ENCODE measurements at places on chromosomes 6 and 20.

GRCh38 chr6:16903470-16903869, 142.2 kb upstream of the ATXN1 start:
- no peak for DNase-seq

GRCh38 chr6:131510094-131510493, 62.9 kb upstream of the ARG1 start:
- DNase-seq = no peak

DNA sequence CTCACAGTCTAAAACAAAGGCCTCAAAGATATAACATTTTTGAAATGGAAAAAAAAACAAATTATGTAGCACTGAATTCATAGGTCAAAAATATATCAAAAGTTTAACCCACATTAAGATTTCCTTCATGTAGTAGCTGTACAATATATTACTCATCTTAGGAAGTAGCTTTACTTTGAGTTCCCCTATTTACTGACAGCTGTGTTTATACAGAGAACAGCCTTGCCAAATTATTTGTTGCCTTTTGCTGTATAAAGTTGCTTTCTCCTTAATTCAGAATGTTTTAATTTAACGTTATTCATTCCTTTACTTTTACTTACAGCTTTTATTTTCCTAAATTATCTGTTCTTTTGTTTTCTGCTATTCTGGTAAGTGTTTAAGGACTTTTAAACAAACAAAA, 181.0 kb downstream of the COL12A1 start:
- DNase-seq = no peak

DNA sequence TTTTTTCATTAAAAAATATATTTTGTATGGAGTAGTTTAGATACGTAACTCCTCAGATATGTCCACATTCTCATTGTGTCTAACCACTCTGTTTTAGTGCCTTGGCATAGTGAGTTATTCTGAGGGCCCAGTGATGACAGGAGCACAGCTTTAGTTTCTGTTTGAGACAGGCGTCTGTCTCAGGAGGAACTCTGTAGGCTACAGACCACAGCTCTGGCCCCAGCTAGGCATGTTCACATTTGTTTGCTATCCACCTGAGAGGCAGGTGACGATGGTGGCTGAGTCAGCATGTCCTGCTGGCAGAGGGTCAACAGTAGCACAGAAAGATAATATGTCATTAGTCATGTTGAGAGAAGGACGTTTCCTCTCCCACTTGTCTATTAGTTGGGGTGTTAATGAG, 16.3 kb downstream of the LRRC1 start:
- DNase-seq = no peak

DNA sequence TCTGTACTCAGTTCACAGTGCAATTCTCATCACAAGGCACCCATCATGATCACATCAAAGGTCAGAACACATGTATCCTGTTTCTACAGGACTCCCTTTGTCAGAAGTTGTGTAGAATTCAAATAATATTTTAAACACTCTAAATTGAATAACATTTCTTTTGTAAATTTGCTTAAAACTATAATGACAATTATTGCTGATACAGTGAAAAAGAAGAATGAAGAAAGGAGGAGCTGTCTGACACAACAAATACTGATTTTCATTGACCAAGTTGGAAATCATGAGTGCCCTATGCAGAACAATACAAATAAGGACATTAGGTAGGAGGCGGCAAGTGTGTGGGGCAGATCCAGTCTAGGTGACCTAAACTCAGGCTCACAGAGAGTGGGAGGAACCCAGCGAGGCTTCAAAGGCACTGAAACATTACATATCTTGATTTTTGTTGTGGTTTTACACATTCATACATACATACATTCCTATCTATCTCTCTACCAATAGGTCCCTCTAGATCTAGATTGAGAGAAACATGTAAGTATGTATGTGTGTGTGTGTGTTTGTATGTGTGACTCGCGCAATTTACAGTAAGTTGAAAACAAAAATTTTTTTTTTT, 79.2 kb upstream of the SLC2A12 start:
- no peak for DNase-seq

DNA sequence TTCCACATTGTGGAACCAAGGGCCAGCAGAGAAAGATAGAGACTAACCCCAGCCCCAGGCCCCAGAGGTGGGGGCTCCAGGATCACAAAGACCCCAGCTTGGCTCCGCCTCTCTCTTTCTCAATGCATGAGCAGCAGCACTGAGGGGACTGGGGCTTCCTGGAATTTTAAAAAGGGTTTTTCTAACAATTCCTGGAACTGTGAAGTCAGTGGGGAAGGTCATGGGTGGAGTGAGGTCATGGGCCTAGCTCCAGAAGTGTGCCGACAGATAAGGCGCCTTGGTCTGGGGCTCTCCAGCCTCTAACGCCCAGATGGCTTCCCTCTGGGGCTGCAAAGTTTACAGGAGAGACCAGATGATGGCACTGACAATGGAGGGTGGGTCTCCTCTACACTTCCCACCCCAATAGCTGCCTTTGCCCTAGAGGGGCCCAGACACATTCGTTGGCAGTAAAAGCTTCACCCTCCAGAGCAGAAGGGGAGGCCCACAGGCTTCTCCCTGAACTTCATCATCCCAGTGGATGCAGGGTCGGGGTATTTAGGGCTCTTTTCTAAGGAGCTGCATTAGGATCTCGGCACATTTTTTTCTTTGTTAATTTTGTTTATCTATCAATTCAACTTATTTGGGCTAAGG, 46.9 kb upstream of the CD93 start:
- no peak for DNase-seq

- DNase-seq = no peak
Observed at GRCh38 chr6:47862731-47863130, 80.9 kb downstream of the OPN5 start.

GRCh38 chr20:18048176-18048575, 9.5 kb downstream of the OVOL2 start:
- DNase-seq = no peak

DNA sequence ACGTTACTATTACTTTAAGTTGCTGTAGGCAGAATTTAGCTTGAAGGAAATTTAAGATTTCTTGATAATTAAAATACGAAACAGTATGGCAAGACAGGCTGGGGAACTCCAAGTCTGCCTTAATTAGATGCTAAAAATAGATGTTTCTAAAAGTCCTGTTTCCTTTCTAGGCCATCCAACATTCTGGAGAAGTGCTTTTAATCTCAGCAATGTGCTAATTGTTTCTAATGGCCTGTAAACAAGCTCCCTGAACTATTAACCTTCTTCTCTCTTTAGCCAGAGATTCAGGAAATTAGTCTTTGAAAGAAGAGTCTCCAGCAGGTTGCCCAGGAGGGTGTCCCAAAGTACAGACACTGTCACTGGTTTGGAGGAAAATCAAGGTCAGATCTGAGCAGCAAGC, 677.3 kb upstream of the AGPAT4 start:
- DNase-seq = no peak

- no peak for DNase-seq
Observed at GRCh38 chr6:74765486-74765885, 440.4 kb downstream of the COL12A1 start.

- no peak for DNase-seq
Observed at GRCh38 chr20:46938434-46938833, 43.8 kb downstream of the EYA2 start.

DNA sequence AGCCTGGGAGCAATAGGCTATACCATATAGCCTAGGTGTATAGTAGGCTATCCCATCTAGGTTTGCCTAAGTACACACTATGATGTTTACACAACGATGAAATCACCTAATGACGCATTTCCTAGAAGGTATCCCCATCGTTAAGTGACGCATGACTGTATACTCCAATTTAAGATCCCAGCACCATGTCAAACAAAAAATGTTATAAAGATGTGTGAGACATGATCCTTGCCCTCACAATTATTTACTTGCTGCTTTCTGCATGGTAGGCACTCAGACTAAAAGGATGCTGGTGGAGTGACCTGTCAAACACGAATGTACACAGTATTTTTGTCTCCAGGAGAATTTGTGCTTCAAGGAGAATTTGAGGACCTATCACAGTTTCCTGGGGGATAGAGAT, 32.3 kb downstream of the SNAP25 start:
- no peak for DNase-seq

- no peak for DNase-seq
Observed at GRCh38 chr6:46137387-46137786, 7.6 kb downstream of the ENPP4 start.

GRCh38 chr20:59776626-59777330, 156.7 kb downstream of the SYCP2 start:
- DNase-seq = no peak

DNA sequence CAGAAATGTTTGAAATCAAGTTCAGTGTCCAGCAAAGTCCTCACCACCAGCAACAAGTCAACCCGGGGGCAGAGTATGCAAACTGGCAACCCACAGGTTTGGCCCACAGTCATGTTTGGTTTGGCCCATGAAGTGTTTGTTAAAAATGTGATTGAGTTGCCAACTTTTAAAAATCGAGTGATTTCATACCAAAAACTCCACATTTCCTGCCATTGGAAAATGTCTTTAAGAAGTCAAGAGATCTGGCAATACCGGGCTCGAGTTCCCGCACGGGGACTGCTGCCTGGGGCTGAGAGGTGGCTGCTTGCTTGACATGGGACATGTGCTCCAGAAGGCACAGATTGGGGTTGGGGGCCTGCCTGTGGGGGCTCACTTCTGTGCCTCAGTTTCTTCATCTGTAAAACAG, 36.1 kb downstream of the PREX1 start:
- DNase-seq = no peak

GRCh38 chr6:170184316-170184715, 106.6 kb downstream of the DLL1 start:
- DNase-seq = no peak

DNA sequence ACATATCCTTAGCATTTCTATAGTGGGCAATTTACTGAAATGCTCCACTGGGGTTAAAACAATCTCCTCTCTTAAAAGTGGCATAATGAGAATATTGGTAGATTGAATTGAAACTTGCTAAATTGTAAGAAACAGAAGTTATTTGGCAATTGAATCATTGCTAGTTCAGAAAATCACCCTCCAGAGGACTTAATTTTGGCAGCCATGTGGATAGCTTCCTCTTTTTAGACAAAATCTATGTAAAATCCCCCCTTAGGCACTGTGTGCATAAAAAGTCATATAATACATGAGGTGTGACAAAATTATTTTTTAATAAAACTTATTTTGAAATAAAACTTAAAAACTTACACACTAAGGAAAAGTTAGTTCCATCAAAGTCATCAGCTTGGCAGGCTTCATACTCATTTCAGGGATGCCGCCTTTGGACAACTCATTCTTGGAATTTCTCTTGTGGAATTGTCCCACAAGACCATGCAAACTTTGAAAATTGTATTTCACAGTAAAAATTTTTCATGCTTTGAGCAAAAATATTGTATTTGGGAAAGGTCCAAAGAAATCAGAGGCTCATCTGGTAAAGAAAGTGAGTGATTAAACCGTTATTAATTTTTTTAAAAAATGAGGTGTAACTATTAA, 473.0 kb downstream of the BCKDHB start:
- no peak for DNase-seq

GRCh38 chr6:108661982-108662381, 101.3 kb downstream of the FOXO3 start:
- DNase-seq = no peak

DNA sequence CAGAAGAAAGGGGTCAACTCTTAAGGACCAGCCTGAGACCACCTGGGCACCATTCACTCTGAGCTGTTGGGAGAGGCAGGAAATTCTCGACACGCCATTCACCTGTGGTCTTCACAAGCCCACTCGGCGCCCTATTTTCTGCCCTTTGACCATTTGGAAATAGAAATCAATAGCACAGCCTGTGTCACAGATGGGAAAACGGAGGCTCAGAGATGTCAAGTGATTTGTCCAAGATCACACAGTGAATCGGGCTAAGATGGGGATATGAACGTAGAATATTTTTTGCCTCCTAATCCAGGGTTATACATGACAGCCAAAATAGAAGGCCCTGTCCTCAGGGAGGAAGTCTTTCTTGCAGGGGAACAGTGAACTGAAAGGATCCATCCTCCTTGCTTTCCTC, 3.0 kb upstream of the APOBEC2 start:
- no peak for DNase-seq

DNA sequence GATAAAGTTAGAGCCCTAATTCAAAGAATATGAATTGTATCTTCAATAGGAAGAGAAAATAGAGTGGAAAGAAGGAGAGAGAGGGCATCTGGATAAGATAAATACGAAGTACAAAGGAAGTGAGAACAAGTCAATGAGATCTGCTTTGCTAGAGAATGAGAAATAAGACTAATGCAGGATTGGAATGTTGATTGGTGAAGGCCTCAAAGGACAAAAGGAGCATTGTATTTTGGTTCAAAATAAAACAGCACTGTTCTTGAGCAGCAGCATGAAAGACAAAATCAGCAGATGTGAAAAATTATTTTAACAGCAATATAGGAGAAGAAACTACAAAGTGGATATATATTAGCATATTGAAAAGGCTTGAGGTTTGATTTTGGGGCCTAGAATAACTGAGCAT, 5.1 kb upstream of the TMEM244 start:
- DNase-seq = no peak

- DNase-seq = no peak
Observed at GRCh38 chr6:37190159-37190535, 20.2 kb downstream of the PIM1 start.

- DNase-seq = no peak
Observed at GRCh38 chr6:160986851-160987250, 4.7 kb upstream of the MAP3K4 start.

- no peak for DNase-seq
Observed at GRCh38 chr6:86581833-86582232, 355.5 kb upstream of the HTR1E start.

DNA sequence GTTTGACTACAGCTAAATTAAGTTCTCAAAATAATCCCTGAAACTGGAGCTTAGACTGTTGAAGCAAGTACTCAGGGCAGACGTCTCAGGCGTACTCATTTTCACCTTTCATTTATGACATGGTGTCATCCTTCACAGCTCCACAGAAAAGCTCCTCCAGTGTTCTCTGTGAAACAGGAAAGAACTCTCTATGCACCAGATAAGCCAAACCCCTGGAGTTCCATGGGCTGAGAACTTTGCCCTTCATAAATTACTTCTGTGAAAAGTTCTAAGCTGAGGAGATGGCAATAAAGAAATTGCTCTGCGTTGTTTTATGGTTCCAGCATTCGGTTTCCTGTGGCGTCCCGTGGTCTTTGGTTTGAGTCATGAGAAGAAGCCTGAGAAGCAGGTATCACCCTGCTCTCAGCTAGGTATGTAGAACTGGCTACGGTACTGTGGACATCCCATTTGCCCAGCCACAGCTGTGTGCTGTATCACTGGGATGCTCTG, 20.2 kb upstream of the RREB1 start:
- no peak for DNase-seq

DNA sequence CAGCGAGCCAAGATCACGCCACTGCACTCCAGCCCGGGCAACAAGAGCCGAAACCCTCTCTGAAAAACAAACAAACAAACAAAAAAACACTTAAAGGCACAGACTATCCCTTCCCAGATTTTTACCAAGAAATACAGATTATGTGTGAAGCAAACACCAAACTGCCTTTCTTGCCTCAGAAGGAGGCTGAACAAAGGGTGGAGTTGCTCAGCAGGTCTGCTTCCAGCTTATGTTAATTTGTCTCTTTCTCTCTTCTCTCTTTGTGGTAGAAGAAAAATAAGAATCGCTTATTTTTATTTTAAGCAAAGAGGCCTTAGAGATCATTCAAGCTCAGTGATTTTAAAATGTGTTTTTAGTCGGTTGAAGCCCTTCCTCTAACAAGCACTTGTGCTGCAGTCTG, 14.2 kb downstream of the TUBB2A start:
- no peak for DNase-seq

GRCh38 chr6:99165838-99166237, 183.6 kb downstream of the FAXC start:
- no peak for DNase-seq
